ENCODE measurements at places on chromosomes 16 and 17. TPM values are rescaled to one million over a fixed set of nuclear protein-coding genes. Genes with fewer than 3 reads are reported as not detected.

FOXN1 gene
- not detected for polyA plus RNA-seq

TBC1D26 gene
- not detected for polyA plus RNA-seq

KRT28 gene
- polyA plus RNA-seq: not detected

YBX2 gene
- polyA plus RNA-seq: 0.54 TPM

FNDC8 gene
- not detected for polyA plus RNA-seq
